ENCODE measurements at places on chromosomes 1 and 21.
A peak's percentile ranks its signal among the peaks of the same experiment; 100 is the strongest.

DNA sequence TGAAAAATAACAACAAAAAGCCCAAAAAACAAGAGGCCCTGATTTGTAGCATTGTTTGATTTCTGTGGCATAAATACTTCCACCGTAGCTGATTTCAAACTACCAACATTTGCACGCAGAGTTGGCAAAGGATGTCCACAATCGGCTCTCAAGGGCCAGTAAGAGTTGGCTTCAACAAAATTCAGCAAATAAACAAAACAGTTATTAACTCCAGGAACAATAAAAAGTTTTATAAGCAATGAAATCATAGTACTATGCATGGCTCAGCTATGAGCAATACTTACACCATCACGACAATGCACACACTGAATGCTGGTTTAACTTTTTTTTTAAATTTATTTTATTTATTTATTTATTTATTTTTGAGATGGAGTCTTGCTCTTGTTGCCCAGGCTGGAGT lies 8.7 kb upstream of the COX20 start:
- DNase-seq: no peak

DNA sequence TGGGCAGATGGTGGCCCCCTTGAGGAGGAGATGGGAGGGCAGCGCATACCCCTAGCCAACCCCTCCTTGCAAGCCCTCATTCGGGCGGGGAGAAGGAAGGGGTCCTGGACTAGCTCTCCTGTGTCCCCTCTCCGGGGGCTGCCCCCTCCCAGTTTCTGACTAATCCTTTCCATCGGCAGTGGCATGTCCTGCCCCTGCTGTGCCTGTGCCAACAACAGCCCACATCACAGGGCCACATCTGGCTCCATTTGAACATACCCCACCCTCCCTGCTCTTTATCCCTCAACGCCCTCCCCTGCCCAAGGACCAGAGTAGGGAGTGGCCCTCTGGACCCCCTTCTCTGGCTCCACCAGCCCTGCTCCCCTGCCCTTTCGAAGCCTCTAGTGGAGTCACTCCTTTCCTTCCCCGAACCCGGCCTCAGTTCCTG lies 11.0 kb upstream of the LMNA start:
- no peak for DNase-seq

- no peak for DNase-seq
Observed at GRCh38 chr1:165467706-165468105, 22.8 kb upstream of the RXRG start.

- DNase-seq: no peak
Observed at GRCh38 chr21:21200939-21201615, 202.9 kb downstream of the NCAM2 start.

DNA sequence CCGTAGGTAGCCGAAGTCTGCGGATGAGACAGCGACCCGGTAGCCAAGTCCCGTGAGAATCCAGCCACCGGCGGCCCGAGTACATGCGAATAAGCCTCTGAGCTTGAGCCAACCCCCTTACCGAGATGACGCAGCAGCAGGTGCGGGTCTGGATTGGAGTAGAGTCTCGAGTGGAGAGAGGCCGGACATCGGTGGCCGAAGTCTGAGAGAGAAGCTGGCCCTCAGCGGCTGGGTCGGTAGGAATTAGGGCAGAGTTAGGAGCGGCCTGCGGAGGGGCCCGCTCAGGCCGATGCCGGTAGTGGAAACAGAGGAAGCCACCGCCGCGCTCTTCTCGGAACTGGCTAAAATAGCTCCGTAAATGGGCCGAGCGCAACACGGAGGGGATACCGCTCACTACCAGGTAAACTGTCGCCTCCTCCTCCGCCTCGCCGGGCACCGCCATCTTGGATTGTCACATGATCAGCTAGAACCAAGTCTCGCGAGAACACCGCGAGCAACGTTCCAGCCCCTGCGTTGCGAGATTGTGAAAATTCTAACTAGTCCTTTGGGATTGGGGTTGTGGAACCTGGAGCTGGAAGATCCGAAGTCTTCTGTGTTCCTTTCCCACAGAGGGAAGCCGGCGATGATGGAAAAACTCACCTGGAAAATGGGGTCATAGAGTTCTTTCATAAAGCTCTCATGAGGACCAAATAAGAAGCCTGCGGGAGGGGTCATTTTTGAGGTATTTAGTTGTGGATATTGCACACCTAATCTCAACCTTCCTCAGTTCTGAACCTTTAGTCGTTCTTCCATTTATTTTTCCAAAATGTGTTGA lies at the start of gene GPATCH3:
GPATCH3 (minus strand) TSS at position 467 of the 814 bp plus-strand sequence; CDS start at position 442, 25 bp downstream.
- peak; percentile 86 for DNase-seq

- no peak for DNase-seq
Observed at GRCh38 chr1:175409938-175410337, 217.4 kb upstream of the KIAA0040 start.

GRCh38 chr1:78475888-78476610 lies 14.7 kb upstream of the PTGFR start:
- DNase-seq: no peak

- DNase-seq: peak; percentile 43
Observed at GRCh38 chr1:236143104-236143948, 987 bp downstream of the GPR137B start.

DNA sequence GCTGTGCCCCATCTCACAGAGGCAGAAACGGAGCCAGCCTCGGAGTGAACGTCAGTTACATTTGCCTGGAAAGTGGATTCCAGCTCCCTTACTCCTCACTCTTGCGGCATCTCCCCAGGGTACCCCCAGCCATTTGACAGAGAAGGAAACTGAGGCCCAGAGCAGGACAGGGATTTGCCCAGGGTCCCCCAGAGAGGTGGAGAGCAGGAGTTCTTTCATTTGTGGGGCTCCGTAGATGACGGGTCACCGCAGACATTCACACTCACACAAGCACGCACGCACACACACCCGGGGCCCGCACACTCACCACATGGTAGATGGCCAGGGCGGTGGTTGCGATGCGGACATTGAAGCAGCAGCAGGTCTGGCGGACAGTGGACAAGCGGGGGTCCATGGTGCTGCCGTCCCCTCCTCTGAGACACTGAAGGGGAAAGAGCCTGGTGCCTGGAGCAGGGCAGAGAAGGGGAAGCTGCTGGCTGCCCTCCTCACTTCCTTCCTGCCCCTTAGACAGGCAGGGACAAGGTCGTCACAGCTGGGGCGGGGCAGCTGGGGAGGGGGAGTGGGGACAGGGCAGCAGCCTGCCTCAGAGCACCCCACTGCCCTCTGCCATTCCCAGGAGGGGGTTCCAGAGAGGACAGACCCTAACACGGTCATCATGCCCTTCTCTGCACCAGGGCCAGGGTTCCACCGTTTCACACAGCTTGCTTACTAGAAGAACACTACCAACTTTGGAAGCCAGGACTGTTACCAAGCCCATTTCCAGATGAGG lies at the start of gene LAPTM5:
LAPTM5 (minus strand) TSS at position 423 of the 769 bp plus-strand sequence; CDS start at position 394, 29 bp downstream.
- DNase-seq: no peak

GRCh38 chr1:42738678-42739226 lies 1.3 kb downstream of the CLDN19 start:
- DNase-seq: no peak

DNA sequence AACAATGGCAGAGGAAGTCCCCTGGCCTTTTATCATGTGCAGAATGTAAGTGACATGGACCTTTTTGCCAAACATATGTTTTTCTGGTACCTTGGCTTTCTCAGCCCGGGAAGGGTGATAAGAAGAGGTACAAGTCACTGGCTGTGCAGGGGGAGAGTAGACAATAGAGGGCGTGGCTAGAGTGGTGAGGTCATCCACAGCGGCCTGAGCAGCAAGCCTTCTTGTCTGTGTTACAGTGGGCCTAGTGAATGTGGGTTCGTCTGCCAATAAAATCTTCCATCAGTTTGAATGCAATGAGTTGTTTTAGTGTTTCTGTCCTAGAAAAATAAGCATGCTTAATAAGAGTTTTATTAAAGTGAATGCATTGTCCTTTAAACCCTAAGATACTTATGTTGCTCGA lies 59.0 kb upstream of the PGD start:
- peak; percentile 24 for DNase-seq

DNA sequence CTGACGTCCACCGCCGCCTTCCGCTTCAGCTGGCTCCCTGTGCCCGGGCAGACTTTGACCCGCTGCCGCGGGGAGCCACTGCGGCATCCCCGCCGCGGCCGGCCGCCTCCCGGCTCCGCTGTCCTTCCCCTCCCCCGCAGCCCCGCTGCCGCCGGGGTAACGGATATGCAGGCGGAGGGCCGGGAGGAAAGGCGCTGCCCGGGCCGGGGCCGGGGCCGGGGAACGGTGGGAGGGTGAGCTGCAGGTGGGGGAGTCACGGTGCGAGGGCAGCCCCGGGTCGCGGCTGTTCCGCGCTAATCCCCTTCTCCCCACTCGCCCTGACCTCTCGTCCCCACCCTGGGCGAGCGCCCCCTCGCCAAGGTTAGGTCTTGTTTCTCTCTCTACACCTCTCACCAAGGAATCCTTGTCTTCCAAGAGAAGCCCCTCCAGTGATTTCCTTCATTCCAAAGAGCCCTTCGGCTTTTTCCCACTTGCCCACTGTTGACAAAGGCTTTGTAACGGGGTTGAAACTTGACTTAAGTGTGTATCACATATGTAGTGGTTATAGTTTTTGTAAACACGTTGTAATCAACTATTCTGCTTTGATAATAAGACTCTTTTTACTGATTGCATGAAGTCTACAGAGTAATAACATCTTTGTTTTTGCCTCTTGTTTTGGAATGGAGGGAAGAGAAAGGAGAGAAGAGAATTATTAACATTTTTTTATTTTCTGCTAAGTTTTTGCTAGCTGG lies 669 bp downstream of the XPR1 start:
- DNase-seq: peak; percentile 58

GRCh38 chr1:175294179-175294756 lies 101.7 kb upstream of the KIAA0040 start:
- no peak for DNase-seq

DNA sequence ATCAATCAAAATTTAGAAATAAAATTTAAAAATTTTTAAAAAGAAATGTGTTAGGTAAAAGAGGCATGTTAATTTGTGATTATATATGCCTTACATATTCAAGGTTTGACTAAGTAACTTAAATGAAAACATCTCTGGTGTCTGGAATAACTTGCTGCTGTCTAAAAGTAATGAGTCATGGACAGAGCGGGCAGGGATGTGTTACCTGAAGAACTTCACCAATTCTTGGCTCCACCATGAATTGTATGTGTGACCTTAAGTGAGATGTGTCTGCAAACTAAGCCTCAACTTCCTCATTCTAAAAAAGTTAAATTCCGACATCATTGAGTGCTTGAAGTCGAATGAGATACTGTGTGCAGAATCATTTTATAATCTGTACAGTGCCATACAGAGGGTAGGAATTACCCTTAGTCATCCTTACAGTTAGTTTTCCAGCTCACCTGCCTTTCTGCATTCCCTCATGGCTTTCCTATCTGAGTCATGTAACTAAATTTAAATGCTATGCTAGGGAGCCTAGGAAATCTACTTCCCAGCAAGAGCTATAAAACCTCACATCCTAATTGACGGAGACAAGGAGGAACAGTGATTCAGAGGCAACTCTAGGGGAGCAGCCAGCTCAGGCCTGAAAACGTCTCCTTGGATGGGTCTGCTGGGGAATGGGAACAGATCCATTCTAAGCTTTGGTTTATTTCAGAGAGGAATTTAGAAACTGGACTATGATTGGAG lies 100.7 kb upstream of the TSPAN2 start:
- DNase-seq: no peak

DNA sequence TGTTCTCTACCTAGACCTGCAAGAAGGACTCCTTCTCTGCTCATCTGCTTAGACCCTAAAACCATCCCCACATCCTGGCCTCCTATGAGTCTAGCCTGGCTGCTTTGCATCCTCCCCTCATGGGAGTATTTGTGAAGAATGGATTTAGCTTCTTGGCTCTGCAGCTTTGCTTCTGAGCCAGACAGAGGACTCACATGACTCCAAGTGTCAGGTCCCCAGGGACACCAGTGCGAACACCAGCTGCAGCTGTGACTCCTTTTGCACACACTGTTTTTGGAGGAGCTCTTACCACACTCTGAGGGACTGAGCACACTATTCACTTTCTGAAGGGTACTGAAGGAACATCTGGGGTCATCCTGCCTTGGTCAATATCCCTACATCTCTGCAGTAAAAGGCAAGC lies 131.8 kb upstream of the SGIP1 start:
- DNase-seq: no peak

DNA sequence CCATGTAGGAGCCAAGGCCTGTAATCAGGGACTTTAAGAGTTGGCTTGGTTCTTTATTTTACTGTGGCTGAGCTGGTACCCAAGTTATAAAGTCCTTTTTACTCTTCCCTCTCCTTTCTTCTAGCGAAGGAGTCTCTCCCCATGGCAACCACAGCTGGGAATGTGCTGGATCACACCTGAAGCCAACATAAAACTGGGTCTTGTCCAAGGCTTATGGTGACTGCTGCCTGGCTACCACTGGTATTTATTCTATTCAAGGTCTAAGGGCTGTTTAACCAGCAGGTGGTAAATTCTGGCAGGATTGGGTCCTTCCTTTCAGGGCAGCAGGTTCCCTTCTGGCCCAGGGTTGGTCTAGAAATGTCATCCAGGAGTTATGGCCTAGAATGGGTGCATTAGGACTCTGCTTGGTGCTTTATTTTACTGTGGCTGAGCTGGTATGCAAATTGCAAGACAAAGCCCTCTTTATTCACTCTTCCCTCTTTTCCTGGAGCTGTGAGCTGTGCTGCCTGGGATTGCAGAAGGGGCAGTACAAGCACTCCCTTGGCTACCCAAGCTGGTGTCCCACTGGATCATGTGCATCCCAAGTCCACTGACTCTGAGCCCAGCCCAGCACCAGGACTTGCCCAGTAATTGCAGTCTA lies 26.6 kb downstream of the SLC22A15 start:
- no peak for DNase-seq

DNA sequence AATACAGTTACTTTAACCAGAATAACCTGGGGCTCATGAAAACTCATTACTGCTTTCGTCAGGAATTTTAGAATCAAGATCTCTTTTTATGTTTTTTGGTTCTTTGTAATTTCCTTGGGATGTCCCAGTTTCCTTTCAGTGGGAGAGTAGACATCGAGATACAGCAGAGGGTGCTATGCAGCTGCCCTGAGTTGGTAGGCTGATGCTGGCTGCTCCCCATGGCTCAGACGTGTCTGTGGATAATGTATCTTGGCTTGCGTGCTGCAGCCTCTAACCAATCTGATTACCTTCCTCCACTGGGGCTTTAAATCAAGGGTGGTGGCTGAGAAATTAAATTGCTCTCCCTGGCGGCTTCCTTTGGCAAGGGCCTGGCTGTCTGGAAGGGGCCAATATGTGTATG lies 253.7 kb downstream of the CACNA1E start:
- DNase-seq: no peak

GRCh38 chr1:213958346-213958745 lies 29.4 kb upstream of the PROX1 start:
- DNase-seq: no peak

DNA sequence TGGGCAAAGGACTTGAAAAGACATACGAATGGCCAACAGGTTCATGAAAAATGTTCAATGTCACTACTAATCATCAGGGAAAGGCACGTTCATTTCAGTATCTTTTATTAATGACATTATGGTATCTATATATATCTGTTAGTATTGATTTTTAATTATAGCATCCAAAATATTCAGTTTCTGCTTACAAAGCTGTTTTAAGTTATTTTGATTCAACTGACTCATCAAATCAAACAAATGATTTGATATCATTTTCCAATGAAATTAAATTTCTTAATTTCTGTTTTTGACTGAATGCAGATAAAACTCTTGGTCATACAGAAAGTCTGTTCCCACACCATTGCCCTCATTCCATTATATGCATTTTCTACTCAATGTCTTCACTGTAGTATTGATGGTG lies 315.9 kb downstream of the PDE4B start:
- no peak for DNase-seq
